ENCODE measurements at places on chromosomes 6 and 20.

GRCh38 chr6:287489-287860 is 4.8 kb upstream of the DUSP22 start:
- no peak for DNase-seq

- no peak for DNase-seq
These were observed 17.9 kb downstream of the EDN3 start for GRCh38 chr20:59318201-59318790.

GRCh38 chr6:117345292-117345610 is 79.9 kb downstream of the VGLL2 start:
- no peak for DNase-seq

- no peak for DNase-seq
These were observed 20.7 kb downstream of the DEFB115 start for GRCh38 chr20:31278178-31278577.

DNA sequence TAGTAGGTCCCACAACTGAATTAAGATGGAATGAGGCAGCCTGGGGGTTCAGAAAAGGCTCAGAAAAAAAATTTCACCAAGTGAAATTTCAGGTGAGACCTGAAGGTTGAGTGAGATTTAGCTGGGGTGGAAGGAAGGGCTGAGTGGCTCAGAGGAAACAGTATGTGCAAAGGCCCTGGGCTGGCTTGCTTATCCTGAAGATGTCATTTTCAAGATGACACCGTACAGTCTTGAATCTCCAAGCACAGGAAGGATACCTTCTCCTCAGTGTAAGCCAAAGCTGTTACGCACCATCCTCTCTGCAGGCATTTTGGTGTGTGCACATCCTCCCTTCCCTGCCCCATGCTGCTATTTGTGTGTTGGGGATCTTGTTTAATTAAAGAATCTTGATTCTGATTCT is 43.0 kb upstream of the RANBP9 start:
- DNase-seq, result no peak

Measured in stimulated activated CD4-positive, alpha-beta T cell treated with anti-CD3 and anti-CD28 coated beads, Interleukin-15, amount 100 ng/mL, for 24 hours (primary cell).